IgD-negative memory B cell (primary cell): ENCODE measurements at places on chromosomes 13 and 19. TPM values are rescaled to one million over a fixed set of nuclear protein-coding genes. Genes with fewer than 3 reads are reported as not detected.

The PRDX2 gene
- 195 TPM for polyA plus RNA-seq

The SIGLECL1 gene
- not detected for polyA plus RNA-seq

The TTC9B gene
- polyA plus RNA-seq: not detected

The ZNF528 gene
- 6.2 TPM for polyA plus RNA-seq

The ADGRE3 gene
- polyA plus RNA-seq: not detected

The ADGRE1 gene
- 0.06 TPM for polyA plus RNA-seq

The MYCBP2 gene
- 78.2 TPM for polyA plus RNA-seq

The CLDND2 gene
- polyA plus RNA-seq: not detected

The TMC4 gene
- not detected for polyA plus RNA-seq

The MPHOSPH8 gene
- 19.8 TPM for polyA plus RNA-seq

The GAPDHS gene
- polyA plus RNA-seq: not detected

The HOMER3 gene
- 25.2 TPM for polyA plus RNA-seq

The GPC6 gene
- not detected for polyA plus RNA-seq

The UQCRFS1 gene
- 67.6 TPM for polyA plus RNA-seq

The RUBCNL gene
- 82.6 TPM for polyA plus RNA-seq

The MYBPC2 gene
- 1.3 TPM for polyA plus RNA-seq

The MYDGF gene
- 100 TPM for polyA plus RNA-seq

The ZNF728 gene
- not detected for polyA plus RNA-seq

The SELENOW gene
- 210 TPM for polyA plus RNA-seq

The ZNF575 gene
- polyA plus RNA-seq: 2.9 TPM

The ZNF208 gene
- polyA plus RNA-seq: 1.1 TPM

The ELSPBP1 gene
- not detected for polyA plus RNA-seq

The KIR2DL1 gene
- 0.36 TPM for polyA plus RNA-seq

The PRR20C gene
- not detected for polyA plus RNA-seq

The ACP7 gene
- polyA plus RNA-seq: not detected

The CATSPERD gene
- polyA plus RNA-seq: not detected

The THSD1 gene
- polyA plus RNA-seq: 0.15 TPM

The FLT1 gene
- polyA plus RNA-seq: 0.26 TPM

The AMER2 gene
- not detected for polyA plus RNA-seq

The SSC5D gene
- polyA plus RNA-seq: not detected

The ZNF221 gene
- polyA plus RNA-seq: 0.98 TPM

The ZNF547 gene
- 1.5 TPM for polyA plus RNA-seq

The SIGLEC10 gene
- polyA plus RNA-seq: 83.2 TPM

The KCNN4 gene
- polyA plus RNA-seq: 87.9 TPM

The FCER2 gene
- 197 TPM for polyA plus RNA-seq

The KLK2 gene
- not detected for polyA plus RNA-seq

The ZNF296 gene
- 74.4 TPM for polyA plus RNA-seq

The CALR gene
- 158 TPM for polyA plus RNA-seq

The PRKD2 gene
- 143 TPM for polyA plus RNA-seq

The PGPEP1 gene
- polyA plus RNA-seq: 8.4 TPM

The IQCN gene
- polyA plus RNA-seq: 1.4 TPM

The FRY gene
- polyA plus RNA-seq: 1.2 TPM

The DLL3 gene
- polyA plus RNA-seq: 1.5 TPM

The PRSS57 gene
- not detected for polyA plus RNA-seq

The MTUS2 gene
- 0.06 TPM for polyA plus RNA-seq

The FFAR1 gene
- polyA plus RNA-seq: 0.24 TPM

The TPTE2 gene
- polyA plus RNA-seq: not detected

The MISP gene
- polyA plus RNA-seq: not detected

The ZNF738 gene
- polyA plus RNA-seq: 4.9 TPM

The GATAD2A gene
- 16.6 TPM for polyA plus RNA-seq

The F10 gene
- polyA plus RNA-seq: not detected

The ZNF486 gene
- polyA plus RNA-seq: 6.2 TPM

The WDR88 gene
- 0.13 TPM for polyA plus RNA-seq

The ZNF835 gene
- polyA plus RNA-seq: 6.0 TPM

The TMPRSS9 gene
- not detected for polyA plus RNA-seq

The LHB gene
- polyA plus RNA-seq: 0.78 TPM
